ENCODE measurements at places on chromosomes 7 and 10.

DNA sequence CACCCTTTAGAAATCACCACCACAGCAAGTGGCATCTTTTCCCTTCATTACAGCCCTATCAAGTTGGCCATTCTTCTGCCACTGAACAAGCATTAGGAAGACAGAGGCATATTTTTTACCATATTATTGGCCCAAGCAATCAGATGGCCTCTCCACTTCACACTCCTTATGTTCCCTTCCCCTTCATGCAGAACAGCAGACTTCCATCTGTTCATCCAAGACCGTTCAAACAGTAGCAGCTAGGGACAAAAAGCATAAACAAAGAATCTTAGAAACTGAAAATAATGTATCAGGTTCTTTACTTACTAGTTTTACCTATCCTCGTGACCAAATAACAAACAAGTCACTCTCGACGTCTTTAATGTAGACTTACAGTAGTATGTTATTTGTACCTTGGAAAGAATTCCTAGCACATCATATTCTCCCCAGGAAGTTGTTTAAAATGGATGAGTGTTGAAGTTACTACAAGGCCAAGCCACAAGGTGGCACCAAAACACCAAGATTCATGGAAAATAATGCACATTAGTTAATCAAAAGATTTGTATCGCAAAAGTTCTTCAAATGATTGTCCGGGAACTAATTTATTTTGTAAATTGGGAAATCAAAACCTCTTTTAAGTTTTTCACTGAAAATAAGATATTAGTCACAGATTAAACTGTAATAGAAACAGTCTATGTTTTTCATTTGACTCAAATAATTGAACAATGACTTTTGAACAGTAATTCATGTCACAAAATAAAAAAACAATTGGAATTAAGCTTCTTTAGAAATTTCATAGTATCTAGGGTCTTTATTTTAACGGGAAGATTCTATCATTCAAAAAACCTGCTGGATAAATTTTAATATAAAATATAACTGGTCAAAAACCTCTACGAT lies 112.1 kb downstream of the VPS41 start:
- DNase-seq = peak; percentile 67

- DNase-seq = peak; percentile 88
Observed at GRCh38 chr10:86688398-86688921, 20.1 kb downstream of the LDB3 start.

DNA sequence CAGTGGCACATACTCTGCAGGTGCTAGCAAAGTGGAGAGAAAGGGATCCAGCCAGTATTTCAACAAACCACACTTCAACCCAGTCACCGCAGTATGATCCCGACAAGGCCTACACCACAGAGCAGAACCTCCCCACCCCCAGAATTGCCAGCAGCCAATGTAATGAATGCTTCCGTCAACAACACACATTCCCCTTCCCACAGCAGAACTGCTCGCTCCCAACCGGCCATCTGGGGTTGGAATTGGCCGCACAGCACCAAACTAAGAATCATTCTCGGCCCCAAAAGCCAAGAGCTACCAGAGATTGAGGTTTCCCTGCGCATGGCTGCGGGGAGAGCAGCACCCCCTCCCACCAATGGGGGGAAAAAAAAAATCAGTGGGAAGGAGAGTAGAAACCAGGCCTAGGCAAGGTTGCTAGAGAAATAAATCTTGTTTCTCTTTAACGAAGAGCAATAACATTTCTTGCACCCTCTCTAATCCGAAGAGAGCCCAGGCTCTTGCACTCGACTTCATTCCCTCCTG lies 1.1 kb downstream of the WASL start:
- DNase-seq = peak; percentile 81

- DNase-seq = no peak
Observed at GRCh38 chr7:87253589-87254087, 34.1 kb upstream of the TMEM243 start.

DNA sequence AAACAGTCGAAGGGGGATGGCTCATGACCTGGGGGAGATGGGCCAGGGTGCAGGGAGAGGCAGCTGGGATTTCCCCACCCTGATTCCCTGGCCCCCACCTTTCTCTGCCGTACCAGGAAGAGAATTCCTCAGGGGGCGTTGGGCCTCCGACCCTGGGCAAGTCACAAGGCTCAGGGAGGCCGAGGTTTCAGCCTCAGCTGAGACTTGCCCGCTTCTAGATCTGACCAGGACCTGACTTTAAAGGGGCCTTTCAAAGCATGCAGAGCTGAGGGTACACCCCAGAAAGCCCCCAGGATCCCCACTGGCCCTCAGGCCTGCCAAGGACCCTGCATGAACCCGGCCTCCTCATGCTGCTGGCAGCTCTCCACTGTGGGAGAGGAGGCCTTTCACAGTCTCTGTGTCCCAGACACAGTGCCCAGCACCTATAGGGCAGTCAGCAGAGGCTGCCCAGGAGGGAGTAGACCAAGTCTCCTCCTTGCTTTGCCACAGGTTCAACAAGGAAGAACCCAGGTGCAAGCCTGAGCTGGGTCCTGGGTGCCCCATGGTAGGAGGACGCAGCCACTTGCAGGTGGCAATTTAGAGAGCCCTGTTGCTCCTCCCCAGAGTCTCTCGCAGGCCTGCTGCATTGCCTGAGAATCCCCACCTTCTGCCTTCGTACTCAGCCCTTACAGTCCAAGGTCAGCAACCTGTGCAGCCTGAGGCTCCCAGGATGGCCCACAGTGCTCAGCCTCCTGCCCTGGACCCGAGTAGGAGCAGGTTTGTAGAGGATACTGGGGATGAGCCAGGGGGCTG lies 89.3 kb downstream of the CHST15 start:
- no peak for DNase-seq

DNA sequence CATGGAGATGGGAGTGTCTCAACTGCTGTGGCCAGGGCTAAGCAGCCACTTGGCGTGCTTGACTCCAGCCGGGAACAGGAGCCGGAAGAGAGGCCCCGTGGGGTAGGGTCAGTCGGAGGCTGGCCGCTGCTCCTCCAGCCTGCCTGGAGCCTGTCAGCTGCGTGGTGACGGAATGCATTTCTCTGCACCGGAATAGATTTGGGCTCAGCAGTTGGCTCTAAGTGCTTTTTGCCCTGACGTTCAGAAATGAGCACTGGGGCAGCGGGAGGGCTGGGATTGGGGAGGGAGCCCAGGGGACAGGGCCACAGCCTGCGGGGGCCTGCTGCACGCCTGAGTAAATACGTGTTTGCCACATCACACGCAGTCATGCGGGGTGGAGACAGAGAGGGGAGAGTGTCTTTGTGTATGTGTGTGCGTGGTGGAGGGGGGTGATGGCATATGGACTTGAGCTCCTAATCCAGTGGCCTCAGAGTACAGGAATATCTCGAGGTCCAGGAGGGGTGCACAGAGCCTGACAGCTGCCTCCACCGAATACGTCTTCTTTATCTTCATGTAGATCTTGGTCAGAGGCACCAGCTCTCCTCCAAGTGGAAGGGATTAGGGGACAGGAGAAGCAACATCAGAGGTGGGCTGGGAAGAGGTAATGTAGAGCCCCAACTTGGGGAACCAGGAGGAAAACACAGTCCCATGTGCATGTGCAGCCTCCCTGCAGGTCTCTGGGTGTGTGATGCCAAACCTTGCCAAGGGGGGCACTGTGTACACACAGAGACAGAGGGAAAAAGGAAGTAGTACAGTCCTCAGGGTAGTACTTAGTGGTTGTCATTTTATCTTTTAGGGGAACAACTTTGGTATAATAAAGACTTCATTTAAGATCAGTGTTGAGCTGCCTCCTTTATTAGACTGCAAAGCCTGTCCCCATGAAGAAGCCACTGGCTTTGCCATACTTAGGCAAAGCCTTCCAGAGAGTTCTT lies 151.4 kb downstream of the CDH23 start:
- no peak for DNase-seq

DNA sequence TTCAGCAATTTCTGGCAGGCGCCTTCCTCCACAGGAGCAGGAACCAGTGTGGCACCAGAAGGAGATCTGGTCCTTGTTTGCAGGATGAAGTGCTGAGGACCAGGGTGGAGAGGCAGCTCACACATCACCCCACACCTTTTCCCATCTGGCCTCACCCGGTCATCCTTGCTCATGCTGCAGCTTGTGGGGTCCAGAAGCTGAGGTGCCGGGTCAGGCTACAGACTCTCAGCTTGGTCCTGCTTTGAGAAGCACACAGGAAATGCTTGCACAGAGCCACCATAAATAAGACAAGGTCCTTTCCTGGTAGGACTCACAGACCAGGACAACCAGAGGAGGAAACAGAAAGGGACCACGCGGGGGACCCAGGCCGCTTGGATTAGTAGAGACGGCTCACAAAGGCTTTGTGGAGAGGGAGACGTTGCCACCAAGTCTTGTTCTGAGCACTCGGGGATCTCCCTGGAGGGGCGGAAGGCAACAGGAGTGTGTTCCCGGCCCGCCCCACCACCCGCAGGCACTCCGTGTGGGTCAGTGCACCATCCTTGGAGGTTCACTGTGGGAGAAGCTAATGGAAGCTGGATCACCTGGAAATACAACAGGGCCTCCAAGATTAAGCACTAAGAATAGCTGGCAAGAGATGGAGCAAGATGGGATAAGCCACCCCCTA lies 29.6 kb upstream of the EN2 start:
- DNase-seq = no peak

- no peak for DNase-seq
Observed at GRCh38 chr7:2008936-2009540, 223.7 kb downstream of the MAD1L1 start.

- no peak for DNase-seq
Observed at GRCh38 chr7:1940402-1940786, 270.3 kb downstream of the ELFN1 start.

- DNase-seq = no peak
Observed at GRCh38 chr10:132182591-132182990, 4.2 kb upstream of the DPYSL4 start.

- no peak for DNase-seq
Observed at GRCh38 chr10:69612760-69613159, 17.3 kb upstream of the FAM241B start.

DNA sequence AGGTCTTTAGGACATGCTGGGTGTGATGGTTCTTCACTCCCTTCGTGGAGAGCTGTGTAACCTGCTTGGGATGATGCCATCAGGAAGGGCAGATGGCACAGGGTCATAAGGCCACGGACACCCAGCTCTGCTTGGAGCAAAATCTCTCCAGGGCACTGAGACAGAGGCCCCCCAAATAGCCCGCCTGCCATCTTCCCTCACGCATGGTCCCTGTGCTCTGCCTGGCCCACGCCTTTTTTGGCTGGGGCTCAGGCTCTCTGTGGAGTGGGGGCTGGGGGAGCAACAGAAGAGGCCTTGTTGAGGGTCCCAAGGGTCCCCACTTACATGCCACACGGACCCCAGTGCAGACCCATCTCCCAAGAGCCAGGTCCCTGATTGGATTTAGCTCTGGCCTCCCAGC lies 93.3 kb upstream of the RET start:
- DNase-seq = no peak

GRCh38 chr7:16711730-16712129 lies 41.8 kb upstream of the TSPAN13 start:
- DNase-seq = peak; percentile 43

DNA sequence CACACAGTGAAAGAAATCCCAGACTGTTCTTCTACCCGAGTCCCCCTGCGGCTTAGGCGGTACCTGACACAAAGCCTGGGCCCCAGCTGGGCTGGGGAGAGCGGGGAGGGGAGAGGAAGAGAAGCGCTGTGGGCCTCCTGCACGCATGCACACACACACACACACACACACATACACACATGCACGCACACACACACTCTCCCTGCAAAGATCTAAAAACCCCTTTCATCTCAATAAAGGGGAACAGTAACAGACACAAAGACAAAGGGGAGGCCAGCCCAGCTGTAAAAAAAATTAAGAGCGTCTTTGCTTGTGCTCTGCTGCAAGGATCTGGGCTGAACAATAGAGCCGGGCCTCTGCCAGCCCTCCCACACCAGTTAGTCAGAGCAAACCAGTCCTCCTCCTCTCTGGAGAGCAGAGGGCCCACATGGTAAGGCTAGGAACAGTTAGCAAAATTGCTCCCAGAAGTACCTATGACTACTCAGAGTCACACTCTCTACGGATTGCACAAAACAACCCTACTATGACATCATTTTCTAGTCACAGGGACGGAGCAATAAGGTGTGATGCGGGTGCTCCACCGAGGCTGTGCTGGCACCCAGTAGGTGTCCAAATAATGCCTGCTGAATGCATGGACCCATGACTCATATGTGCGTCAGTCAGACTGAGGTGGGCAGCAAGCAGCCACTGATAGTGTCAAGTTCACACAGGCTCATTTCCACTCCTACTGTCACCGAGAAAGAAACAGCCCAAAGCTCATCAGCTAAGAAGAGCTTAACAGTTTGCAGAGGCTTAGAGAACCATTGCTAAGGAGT lies 9.2 kb downstream of the ITPRIP start:
- DNase-seq = peak; percentile 86

- peak; percentile 6 for DNase-seq
Observed at GRCh38 chr10:107687701-107688100, 523.2 kb upstream of the SORCS1 start.

- DNase-seq = no peak
Observed at GRCh38 chr7:88116235-88116795, 103.5 kb downstream of the SRI start.

DNA sequence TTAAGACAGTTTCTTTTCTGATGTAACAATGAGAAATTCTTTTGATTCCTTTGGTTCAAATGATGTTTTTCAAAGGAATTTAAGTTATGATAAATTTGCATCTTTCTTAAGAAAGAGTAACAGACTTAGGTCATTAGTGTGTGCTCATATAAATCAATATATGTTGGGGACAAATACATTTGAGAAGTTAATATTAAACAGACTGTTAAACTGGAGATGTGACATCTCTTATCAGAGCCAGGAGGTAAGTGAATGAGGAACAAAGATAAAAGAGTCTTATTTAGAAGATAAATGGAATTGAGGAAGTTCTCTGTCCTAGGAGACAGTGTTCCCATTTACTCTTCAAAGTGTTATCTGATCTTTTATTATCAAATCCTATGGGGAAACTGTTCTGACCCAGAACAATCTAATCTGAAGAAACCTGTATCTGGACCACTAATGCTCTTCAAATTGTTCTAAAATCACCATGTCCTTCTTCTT lies 104.8 kb upstream of the LAMB4 start:
- no peak for DNase-seq

DNA sequence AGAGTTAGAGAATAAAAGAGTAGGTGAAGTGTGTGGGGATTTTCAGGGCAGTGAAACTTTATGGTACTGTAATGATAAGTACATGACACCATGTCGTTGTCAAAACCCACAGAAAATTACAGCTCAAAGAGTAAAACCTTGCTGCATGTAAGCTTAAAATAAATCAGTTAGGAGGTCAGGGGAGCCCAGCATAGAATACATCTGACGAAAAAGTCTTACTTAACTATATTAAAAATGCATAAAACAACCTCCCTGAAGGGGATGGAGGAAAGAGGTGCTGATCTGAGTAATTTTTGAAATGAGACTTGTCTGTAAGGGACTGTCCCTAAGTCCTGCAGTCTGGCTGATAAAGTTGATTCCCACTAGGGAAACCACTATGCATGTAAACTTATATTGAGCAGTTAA lies 49.8 kb upstream of the AKR1E2 start:
- DNase-seq = no peak

GRCh38 chr7:1120791-1121190 lies 32.9 kb downstream of the GPER1 start:
- no peak for DNase-seq

Measured in GM03348 (cell line).